ENCODE measurements at places on chromosomes 4 and X.

DNA sequence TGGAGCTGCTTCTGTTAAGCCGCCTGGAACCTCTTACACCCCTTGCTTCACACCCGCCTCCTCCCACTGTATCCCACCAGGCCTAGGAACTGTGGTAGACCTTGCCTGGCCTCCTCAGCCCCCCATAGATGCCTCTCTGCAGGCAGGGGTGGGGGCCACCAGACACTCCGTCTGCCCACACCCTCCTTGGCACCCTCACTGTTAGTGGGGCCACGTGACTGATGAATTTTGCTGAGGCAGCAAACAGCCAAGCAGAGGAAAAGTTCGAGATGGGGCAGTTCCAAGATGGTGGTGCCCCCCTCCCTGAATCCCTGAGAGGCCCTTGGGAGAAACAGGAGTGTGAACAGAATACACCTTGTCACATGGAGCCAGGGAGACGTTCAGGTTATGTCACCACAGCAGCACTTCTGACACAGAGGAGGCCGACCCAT lies 41.2 kb upstream of the C4orf50 start:
- DNase-seq: no peak

DNA sequence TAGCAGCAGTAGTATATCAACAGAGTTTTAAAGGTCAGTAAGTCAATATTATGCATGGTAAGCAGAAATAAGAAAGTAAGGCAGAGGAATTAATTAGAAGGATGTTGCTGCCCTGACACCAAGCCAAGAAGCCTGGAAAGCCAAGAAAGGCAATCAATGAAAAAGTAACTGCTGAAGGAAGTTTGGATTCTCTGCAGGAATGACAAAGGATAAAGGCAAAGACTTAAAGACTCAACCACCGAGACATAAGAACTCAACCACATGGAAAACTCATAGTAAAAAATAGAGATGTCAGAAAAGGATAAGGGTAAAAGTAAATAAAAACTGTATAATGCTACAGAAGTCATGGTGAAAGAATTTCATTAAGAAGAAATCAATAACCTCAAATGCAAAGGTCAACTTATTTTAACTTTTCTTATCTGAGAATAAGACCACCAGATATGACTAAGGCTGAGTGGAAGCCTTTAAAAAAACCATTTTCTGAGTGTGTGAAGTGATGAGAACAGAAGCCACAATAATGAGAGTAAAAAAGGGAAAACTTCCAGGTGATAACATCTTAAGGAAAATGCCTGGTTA lies 55.2 kb downstream of the NEK1 start:
- no peak for DNase-seq

DNA sequence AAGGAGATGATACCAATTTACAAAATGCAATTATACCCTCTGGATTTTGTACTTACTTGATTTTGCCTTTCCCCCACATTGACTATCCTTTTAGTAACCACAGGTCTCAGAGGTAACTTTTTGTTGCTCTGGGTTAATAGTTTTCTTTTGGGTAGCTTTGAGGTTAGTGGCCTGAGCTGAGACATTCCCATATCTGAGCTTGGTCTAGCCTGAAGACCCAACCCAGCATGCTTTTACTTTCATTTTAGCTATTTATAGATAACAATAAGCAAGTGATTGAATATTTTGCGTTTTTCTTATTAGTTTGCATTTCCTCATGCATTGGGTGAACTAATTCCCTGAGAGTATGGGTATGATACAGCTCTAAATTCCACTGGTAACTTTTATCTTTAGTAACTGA lies 11.8 kb downstream of the HTN1 start:
- DNase-seq: no peak

GRCh38 chrX:120453985-120454384 lies 15.1 kb downstream of the LAMP2 start:
- DNase-seq: no peak

- DNase-seq: no peak
Measured at GRCh38 chr4:185112104-185112503, 31.0 kb upstream of the SLC25A4 start.

DNA sequence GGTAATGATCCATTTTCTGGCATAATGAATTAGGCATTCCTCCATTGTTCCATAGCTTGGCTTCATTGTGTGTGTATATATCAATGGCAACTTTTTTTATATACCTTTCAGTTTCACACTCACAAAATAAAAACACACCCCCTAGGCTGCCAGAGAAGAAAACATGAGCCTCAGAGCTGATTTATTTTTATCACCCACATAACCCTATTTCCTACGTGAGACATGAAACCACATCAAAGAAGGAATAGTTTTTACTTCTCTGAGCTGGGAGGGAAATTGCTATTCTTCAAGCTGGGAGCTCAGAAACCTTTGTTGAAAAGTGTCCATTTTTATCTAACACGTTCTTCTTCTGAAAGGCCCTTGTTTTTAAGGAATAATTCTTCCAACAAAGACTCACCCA lies 126.7 kb upstream of the RAI2 start:
- DNase-seq: no peak

DNA sequence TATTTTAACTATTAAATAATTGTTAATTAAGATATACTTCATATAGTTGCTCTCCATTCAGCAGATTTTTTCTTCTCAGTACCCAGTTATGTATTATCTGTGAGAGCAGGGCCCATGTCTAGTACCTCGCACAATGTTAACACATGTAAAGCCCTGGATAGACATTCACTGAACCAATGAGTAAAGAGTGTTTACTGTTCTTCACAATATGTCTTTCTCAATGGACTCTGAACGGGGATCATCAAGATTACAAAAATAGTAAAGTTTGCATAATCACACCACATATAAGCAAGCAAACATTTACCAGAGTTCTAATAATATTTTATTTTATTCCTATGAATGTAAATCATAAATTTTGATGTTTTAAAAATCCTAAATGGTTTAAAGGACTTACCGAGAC lies 47.1 kb downstream of the FBXO8 start:
- no peak for DNase-seq

DNA sequence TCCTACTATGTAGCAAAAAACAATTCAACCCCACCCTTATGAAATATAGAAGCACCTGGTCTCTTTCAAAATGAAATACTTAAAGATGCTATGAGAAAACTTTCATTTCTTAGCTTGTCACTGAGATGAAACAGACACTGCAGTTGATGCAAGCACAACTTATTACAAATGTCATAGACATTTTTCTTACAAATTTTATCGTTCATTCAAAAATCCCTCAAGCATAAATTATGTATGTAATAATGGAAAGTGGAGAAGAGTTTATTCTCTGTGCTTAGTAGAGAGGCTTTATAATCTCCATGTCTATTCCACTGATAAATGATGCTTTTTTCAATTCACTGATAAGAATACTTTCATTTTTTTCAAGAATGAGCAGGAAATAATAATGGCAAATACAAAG lies 1943.9 kb upstream of the IGFBP7 start:
- DNase-seq: no peak

- DNase-seq: no peak
Measured at GRCh38 chrX:76109654-76110053, 63.2 kb upstream of the PBDC1 start.

- DNase-seq: no peak
Measured at GRCh38 chr4:88897180-88897579, 159.8 kb downstream of the FAM13A start.

- no peak for DNase-seq
Measured at GRCh38 chr4:18390655-18391353, 369.2 kb upstream of the LCORL start.

DNA sequence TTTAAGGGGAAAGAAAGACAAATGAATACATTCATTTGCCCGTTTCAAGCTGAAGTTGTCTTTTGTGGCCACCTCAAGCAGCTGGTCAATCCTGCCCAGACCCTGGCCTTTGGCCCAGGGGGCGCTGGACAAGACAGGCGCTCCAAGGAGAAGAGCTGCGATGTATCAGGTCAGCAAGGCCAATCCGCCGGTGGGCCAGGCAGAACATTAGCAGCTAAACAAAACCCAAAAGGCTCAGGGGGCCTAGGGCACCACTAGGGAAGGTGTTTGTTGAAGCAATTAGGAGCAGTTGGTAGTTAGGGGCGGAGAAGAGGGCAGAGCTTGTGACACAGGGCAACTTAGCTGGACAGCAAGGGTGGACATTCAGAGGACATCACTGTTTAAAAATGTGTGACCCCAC lies 60.8 kb upstream of the TMEM33 start:
- DNase-seq: no peak

GRCh38 chr4:182289809-182290208 lies 46.6 kb downstream of the TENM3 start:
- DNase-seq: no peak

- peak; percentile 42 for DNase-seq
Measured at GRCh38 chr4:111283066-111283677, 660.3 kb upstream of the PITX2 start.

DNA sequence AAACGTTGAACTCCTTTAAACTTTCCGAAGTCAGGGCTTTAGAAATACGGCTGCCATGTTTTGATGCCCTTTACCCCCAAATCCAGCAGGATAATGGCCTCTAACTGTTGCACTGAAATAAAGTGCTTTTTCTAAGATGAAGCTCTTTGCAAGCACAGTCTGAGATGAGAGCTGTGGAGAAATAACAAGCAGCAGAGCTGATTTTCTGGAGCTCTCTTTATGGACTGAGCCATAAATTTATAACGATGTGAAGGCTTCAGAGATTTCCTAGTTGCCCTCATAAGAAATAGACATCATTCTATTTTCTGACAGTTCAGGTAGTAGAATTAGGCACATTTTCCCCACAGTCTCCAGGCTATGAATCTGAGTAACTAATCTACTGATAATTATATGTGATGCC lies 567.3 kb downstream of the PDHA2 start:
- DNase-seq: no peak

GRCh38 chrX:75547783-75548182 lies 24.9 kb upstream of the ZDHHC15 start:
- DNase-seq: no peak

- no peak for DNase-seq
Measured at GRCh38 chr4:115965588-115965987, 852.2 kb upstream of the NDST4 start.

- no peak for DNase-seq
Measured at GRCh38 chrX:52811065-52811625, at the start of gene XAGE5. Gene XAGE5 (plus strand): TSS chrX:52811287. CDS start chrX:52812567, 1,280 bp downstream.

GRCh38 chr4:26884486-26884988 lies 23.9 kb downstream of the STIM2 start:
- no peak for DNase-seq

DNA sequence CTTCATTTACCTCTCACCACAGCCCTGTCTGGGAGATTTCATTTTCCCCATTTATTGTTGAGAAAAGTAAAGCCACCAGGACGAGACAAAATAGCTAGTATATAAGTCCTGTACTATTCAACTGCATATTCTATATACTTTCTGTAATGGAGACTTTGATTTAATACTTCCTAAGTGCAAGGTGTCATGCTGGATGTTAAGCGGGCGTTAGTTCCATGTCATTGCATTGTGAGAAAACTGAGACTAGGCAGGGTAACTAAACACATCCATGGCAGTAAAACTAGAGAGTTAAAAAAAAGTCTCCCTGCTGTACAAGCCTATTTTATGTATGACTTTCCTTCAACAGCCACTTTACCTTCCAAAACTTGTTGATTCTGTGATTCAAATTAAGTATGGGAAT lies 969.6 kb downstream of the STIM2 start:
- DNase-seq: no peak

- no peak for DNase-seq
Measured at GRCh38 chr4:4862665-4863482, 3.4 kb downstream of the MSX1 start.

DNA sequence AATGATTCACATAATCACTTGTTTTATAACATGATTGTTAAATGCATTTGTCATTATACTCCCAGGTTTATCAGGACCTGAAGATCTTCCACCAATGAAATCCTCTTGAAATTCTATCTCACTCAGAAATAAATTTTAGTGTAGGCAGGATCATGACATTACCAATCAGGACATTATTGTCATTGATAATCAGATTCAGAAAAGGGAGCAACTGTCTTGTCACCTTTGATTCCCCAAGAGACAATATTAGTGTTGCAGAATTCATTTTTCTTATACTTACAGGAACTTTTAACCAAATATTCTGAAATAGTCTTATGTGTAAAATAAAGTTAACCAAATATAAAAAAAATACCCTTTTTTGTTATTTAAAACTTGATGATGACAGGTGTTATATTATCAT lies 1892.5 kb upstream of the ADGRL3 start:
- DNase-seq: no peak

GRCh38 chr4:87950936-87951511 lies 24.5 kb upstream of the SPP1 start:
- no peak for DNase-seq

- DNase-seq: peak; percentile 35
Measured at GRCh38 chr4:6546681-6547447, 28.1 kb upstream of the MAN2B2 start.

DNA sequence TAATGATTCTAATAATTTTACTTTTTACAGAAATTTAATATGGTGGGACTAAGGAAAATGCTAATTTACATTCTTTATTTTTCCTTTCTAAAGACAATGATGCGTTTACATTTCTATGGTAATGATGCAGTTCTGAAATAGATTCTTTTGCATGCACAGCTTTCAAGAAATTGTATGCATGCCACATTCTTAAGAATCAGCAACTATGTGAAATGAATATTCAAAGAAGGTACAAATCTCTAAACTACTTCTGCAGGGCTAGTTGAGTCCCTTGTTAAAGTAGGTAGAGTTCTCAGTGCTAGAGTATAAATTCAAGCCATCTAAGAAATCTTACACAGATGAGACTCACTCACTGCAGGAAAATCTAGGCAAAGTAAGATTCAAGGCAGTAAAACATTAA lies 24.5 kb upstream of the GRID2 start:
- DNase-seq: no peak

- DNase-seq: no peak
Measured at GRCh38 chr4:139316733-139317132, 14.5 kb upstream of the NDUFC1 start.

GRCh38 chr4:80008971-80009370 lies 64.1 kb downstream of the ANTXR2 start:
- no peak for DNase-seq

GRCh38 chr4:120055162-120055561 lies 11.5 kb downstream of the MAD2L1 start:
- DNase-seq: no peak

- DNase-seq: peak; percentile 85
Measured at GRCh38 chr4:3047464-3048286, 26.7 kb downstream of the HTT-AS start.

- peak; percentile 14 for DNase-seq
Measured at GRCh38 chr4:168923526-168924194, 86.4 kb downstream of the CBR4 start.

GRCh38 chr4:103012060-103012459 lies 7.4 kb downstream of the SLC9B1 start:
- DNase-seq: no peak

- DNase-seq: no peak
Measured at GRCh38 chrX:88990882-88991582, 244.0 kb downstream of the CPXCR1 start.

GRCh38 chrX:7347465-7347864 lies 199.5 kb upstream of the PUDP start:
- DNase-seq: no peak
